ENCODE measurements at places on chromosomes 13 and 19.

- no peak for DNase-seq
These were observed 28.7 kb upstream of the C1QTNF9 start for GRCh38 chr13:24280720-24281119.

DNA sequence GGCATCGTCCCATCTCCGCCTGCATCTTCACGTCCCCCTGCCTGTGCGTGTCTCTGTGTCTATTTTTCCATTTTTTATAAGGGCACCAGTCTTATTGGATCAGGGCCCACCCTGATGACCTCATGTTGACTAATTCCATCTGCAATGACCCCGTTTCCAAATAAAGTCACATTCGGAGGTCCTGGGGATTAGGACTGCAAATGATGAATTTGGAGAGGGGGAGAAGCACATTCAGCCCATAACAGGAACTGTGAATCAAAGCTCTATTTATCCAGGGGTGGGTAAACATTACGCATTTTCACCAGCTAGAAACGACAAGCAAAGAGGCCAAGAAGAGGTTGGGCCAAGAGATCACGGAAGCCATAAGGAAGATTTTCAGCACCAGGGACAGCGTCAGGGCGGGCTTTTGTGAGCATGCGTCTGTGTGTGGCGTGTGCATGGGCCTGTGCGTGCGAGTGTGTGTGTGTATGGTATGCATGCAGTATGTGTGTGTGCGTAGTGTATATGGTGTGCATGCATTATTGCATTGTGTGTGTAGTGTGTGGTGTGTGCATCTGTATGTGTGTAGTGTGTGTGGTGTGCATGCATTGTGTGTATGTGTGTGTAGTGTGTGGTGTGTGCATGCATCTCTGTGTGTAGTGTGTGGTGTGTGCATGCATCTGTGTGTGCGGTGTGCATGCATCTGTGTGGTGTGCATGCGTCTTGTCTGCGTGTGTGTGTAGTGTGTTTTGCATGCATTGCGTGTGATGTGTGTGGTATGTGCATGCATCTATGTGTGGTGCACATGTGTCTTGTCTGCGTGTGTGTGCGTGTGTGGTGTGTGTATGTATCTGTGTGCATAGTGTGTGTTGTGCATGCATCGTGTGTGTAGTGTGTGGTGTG lies 19.6 kb downstream of the CELF5 start:
- DNase-seq, result peak; percentile 60

GRCh38 chr13:98851276-98851675 lies 98.8 kb upstream of the SLC15A1 start:
- no peak for DNase-seq

- no peak for DNase-seq
These were observed 95.6 kb upstream of the HTR2A start for GRCh38 chr13:46992383-46992952.

- no peak for DNase-seq
These were observed 59.7 kb upstream of the ZNF724 start for GRCh38 chr19:23309926-23310325.

DNA sequence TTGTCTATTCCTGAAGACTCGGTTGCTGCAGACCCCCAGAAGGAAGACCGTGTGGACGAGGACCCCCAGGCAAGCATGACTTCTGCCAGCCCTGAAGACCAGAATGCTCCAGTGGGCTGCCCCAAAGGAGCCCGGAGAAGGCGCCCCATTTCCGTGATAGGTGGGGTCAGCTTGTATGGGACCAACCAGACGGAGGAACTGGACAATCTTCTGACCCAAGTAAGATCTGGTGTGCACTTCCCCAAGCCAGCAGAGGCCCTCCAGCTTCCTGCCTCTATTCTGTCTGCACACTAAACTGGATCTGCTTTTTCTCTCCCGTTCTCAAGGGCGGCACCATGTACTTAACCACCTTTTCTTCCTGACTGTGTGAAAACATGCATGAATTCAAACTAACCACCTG lies 59.8 kb upstream of the C1QTNF9 start:
- DNase-seq, result no peak

GRCh38 chr13:111037927-111038326 lies 77.2 kb upstream of the ARHGEF7 start:
- no peak for DNase-seq

GRCh38 chr13:48184260-48184659 lies 48.7 kb upstream of the ITM2B start:
- no peak for DNase-seq

- no peak for DNase-seq
These were observed 28.2 kb downstream of the FCGBP start for GRCh38 chr19:39906283-39906682.

DNA sequence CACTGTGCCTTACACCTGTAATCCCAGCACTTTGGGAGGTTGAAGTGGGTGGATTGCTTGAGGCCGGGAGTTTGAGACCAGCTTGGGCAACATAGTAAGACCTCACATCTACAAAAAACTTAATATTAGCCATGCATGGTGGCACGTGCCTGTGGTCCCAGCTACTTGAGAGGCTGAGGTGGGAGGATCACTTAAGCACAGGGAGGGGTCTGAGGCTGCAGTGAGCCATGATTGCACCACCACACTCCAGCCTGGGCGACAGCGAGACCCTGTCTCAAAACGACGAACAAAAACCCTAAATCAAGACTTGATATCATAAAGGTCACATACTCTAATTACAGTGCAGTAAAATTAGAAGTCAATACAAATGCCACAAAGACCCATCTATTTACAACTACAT lies 17.4 kb downstream of the SLC7A9 start:
- DNase-seq, result no peak

GRCh38 chr13:33761740-33762139 lies 56.2 kb upstream of the RFC3 start:
- no peak for DNase-seq

- no peak for DNase-seq
These were observed 51.6 kb upstream of the UBL3 start for GRCh38 chr13:29901710-29902631.

DNA sequence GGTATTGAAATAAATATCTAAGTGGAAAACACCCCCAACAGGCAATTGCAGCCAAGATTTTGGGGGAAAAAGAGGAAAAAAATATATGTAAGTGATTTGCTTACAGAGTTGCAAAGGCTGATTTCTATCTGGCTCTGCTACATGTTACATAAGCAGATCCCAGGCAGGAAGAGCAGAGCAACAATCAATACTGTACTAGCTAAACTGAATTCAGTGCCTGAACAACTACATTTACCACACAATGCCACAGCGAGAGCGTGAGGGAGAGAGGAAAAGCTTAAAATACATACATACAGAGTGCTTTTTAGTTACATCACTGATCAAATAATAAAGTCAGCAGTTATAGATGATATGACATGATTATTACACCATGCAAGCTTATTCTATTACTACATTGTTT lies 665.6 kb upstream of the ARGLU1 start:
- DNase-seq, result no peak

DNA sequence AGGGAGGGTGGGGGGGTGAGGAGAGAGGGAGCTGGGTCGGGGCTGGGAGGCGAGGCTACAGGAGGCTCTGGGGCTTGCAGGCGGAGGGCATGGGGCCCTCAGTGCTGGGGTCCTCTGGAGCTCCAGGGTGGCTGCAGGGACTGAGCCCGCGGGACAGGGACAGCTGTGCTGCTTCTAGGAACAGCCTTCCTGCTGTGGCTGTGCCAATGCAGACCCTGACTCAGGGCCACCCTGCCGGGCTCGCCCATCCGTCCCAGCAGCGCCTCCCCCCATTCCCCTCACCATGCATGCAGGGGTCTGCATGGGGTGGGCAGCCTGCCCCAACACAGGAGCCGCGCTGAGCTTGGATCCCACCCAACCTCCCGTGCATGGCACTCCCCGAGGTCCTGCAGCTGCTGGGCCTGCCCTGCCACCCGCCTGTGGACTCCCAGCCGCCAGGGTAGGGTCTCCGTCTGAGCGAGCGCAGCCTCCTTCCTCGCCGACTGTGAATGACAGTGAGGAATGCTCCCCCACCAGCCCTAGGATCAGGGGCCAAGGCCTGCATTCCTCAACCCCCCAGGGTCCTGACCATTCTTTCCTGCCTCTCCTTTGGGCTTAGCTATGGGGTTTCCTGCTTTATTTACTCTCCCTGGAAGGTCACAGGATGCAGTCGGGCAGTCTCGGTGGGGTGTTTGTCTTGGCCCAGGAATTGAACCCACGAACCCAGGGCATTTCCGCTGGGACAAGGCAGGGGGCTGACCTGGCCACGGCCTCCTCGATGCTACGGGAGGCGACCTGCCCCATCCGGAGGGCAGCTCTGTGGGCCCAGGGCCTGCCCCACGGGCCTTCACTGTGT lies 23.4 kb downstream of the CEBPG start:
- no peak for DNase-seq

DNA sequence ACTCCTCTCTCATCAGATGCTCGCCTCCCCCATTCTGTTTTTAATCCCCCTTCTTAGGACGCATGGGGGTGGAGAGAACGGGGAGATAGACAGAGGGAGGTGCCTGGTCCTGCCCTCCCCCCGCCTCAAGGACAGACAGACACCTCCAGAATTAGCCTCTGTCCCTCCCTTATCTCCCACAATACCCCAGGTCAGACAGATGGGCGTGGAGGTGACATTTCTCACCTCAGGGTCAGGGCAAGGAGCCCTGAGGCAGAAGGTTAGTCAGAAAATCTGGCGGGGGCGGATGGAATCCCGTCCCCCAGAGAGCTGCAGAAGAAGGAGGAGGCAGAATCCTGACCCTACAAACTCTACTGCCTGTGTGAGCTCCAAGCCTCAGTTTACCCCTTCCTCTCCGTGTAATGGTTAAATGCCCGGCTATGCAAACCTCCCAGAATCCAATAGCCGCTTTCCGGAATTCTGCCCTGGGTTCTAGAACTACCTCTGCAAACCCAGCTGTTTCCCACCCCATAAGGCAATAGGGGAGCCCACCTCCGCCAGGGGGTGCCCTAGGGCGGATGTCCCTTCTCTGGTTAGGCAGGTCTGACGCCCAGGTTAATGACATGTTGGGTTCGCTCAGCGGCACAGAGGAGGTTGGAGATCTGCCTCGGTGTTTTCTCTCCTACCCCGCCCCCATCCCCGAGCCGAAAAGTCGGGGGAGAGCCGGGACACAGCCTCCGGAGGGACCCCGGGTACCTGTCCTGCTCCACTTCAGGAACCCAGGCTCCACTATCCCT lies 900 bp downstream of the PPP1R13L start:
- peak; percentile 75 for DNase-seq

- DNase-seq, result no peak
These were observed 45.3 kb downstream of the ACTN4 start for GRCh38 chr19:38692458-38693379.

- DNase-seq, result no peak
These were observed 148.5 kb upstream of the FREM2 start for GRCh38 chr13:38538422-38538821.

- no peak for DNase-seq
These were observed 1451.5 kb downstream of the EFNB2 start for GRCh38 chr13:105083992-105084391.

DNA sequence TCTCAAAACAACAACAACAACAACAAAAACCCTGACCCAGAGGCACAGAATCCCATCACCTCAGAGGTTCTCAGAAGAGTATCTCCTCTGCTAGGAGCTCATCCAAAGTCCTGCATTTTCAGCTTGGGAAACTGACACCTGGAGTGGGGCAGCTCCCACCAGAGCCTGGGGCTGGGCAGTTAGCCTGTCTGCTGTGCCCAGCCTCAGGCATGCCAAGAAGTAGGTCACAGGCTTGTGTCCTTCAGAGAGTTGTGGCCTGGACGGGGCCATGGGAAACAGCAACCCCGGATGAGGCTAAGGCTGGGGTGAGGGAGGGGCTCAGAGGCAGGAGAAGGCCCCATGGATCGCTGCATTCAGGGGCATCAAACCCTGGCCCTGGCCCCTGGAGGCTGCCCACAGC lies 2.1 kb downstream of the NDUFS7 start:
- no peak for DNase-seq

DNA sequence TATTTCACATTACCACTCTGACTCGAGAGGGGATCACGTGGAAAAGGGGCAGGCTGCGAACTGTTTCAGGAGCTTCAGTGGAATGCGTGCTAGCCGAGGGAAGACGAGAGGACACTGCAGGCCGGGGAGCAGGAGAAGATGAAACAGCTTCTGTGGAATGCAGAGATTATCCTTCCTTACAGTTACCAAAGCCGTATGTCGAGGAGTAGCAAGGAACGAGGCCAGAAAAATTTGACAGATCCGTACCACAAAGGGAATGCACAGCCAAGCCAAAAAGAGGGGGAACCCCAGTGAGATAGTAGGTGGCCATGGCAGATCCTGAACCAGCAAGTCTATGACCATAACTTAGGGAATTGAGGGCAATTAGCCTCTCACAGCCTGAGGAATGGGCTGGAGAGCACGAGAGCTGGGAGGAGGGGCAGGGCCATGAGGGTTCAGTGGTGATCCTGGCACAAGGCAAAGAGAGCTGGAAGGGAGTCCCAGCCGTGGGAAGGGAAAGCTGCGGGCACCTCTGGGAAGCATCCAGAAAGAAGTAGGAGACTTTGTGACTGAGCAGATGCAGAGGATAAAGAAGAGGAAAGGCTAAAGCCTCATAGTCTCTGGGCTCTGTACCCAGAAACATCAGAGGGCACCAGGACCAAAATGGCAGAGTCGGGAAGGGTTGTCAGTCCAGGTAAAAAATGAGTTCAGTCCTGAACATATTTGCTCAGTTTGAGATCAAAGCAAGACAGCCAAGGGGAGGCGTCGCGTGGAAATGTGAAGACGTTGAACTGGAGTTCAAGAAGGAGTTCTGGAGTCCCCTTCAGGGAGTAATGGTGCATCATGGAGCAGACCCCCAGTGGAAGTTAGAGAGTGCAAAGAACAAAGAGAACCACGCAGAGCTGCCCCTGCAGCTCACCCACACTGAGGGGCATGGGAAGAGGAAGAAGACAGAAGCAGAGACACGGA lies 5.1 kb downstream of the COL4A1 start:
- no peak for DNase-seq

- DNase-seq, result no peak
These were observed 364.0 kb downstream of the KCTD12 start for GRCh38 chr13:76522083-76522755.

DNA sequence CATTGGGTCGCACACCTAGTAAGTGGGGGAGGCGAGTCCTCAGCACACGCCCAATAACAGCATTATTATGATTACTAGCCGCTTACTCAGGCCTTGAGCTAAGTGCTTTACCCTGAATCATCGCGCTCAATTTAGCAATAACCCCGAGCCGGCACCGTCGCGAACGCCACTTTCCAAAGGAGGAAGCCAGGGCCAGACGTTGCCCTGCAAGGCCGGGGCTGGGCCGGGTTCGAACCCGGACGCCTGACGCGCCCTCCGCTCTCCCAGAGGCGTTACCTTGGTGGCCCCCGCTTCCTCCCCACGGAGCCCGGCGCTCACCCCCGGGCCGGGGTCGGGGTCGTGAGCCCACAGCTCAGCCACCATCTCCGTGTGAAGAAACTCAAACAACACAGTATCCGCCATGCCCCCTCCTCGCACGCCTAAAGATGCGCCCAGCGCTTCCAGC lies at the start of gene TRAPPC6A:
TRAPPC6A (minus strand) TSS at position 421 of the 445 bp plus-strand sequence; CDS start at position 402, 19 bp downstream.
- no peak for DNase-seq

DNA sequence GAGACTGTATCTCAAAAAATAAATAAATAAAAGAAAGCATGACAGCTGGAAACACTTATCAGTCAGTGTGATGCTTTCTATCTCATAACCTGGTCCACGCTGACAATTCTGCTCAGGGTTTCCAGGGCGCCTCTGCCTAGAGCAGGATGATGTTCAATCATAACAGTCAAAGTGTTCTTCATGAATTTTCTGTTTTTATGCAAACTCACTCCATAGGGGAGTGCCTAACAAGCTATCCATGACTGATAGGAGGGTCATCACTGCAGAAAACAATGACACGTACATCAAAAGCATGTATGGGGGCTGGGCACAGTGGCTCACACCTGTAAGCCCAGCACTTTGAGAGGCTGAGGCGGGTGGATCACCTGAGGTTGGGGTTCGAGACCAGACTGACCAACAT lies 41.4 kb upstream of the ZNF83 start:
- DNase-seq, result no peak
